ENCODE measurements at places on chromosomes 6 and 20.
A peak's percentile ranks its signal among the peaks of the same experiment; 100 is the strongest.

- no peak for DNase-seq
Observed at GRCh38 chr6:160765412-160765811, 63.4 kb downstream of the PLG start.

DNA sequence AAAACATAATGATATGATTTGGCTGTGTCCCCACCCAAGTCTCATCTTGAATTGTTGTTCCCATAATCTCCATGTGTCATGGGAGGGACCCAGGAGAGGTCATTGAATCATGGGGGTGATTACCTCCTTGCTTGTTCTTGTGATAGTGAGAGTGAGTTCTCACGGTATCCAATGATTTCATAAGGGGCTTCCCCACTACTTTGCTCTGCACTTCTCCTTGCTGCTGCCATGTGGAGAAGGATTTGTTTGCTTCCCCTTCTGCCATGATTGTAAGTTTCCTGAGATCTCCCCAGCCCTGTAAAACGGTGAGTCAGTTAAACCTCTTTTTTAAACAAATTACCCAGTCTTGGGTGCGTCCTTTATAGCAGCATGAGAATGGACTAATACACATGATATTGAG, 156.8 kb upstream of the PLCB4 start:
- DNase-seq: no peak

GRCh38 chr6:157184202-157185015, 138.9 kb downstream of the TMEM242 start:
- peak; percentile 86 for DNase-seq

DNA sequence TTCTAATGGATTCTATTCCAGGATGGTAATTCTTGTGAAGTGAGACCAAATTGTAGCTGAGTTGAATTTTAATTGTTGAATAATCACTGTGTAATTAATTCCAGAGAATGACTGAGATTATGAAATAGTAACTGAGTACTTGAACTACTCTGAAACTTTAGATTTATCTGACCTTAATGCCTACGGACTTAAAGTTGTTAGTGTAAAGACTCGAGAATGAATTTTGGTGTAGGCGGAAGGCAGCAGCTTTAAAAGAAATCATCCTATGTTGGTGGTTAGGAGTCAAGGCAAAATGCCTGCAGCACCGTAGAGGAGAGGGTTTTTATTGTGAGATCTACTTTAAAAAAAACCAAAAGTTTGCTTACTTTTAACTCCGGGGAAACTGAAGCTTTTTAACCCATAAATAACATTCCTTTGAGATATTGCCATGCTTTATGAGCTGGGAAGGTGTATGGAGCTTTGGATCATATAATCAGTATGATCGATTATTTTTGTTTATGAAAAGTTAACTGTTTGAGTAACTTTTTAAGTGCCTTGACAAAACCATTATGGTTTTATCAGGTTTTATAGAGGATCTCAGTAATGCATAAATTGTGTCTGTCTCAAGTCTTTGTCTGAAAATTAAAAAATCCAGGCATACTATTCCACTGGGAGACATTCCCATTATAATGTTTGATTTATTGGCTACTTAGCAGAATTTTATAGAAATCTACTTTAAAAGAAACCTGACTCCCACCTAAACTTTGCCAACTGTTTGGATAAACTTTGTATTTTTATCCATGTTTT, 46.1 kb downstream of the MYO6 start:
- DNase-seq: no peak

DNA sequence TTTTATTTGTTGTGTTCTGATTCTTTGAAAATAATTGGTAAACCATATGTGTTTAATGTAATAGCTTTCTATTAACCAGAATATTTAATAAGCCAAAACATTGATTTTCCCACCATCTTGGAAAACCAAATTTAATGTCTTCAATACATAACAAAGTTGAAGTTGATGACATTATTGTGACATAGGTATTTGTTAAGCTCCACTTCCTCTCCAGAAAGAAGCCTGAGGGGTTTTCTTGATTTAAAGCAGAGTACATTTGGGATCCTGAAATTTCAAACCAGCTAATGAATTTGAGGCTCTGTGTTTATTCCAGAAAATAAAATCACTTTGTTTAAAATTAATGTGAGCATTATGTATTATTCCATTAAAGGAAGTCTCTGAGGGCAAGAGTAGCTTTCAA, 106.3 kb downstream of the PERP start:
- DNase-seq: no peak

DNA sequence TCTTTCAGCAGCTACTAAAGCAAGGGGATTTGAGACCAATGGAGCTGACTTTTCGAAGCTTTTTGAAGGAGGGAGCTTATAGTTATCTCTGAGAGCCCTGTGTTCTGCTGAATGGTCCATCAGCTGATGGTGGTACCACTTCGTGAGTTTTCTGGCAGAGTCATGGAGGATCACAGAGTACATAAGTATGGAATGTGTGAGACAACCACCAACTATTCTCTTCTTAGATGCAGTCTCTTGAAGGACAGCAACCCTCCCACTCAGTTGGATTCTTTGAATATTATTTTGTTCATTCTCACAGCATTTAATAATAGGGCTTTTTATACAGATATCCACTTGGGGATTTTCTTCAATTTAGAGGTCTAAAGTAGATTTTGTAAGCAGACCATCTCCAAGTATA, 75.3 kb downstream of the ELOVL2 start:
- no peak for DNase-seq

All from Karpas-422 (cell line).